NCI-H187 treated with DMSO at 0.1 percent for 48 hours (cell line): ENCODE measurements at places on chromosomes 16 and 17.
A peak's percentile ranks its signal among the peaks of the same experiment; 100 is the strongest.

DNA sequence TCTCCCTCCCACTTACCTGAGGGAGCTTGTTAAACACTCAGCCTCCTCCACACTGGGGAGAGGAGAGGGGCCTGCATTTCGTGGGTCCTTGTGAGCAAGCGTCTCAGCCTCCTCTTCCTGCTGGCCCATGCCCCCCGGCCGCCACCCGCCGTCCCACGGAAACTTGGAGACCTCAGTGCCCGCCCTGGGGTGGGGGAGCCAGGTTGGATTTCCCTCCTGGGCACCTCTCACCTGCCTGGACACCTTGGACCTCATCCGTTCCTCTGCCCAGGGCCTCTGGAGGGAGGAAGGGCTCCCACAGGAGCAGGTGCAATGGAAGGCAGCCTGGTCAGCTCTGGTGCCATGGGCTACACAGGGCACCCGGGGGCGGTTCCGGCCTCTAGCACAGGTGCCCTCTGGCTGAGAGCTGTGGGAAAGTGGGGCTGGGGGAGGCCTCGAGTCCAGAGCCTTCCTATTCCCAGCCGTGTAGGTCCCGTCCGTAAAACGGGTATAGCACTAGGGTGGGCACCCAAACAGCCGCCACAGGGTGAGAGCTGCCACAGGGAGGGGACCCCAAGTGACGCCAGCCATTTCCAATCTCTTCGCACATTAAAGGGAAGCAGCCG is 11.0 kb downstream of the GSE1 start:
- DNase-seq = no peak

DNA sequence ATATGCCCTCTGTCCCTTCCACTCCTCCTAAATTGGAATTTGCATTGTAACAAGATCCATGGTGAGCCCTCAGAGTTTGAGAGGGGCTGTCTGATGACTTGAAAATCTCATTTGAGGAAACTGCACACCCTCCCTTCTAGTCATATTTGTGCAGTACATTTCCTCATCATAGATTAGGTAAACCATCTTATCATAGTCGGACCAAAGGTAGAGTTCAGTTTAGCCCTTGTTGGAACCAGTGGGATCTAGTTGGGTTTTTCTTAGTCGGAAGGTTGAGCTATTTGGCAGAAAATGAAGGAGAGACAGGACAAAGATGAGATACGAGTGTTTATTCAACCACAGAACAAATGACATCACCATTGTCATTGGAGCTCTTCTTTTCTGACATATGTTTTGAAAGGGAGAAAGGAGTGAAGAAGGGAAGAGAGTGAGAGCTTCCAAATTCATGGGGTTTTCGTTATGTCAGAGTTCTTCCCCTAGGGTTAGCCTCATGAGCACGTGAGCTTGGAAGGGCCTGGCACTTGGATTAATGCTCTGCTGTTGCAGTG is 15.8 kb upstream of the KRT20 start:
- DNase-seq = no peak

- no peak for DNase-seq
These were observed 1.4 kb downstream of the NT5C start for GRCh38 chr17:75130059-75130631.

- peak; percentile 72 for DNase-seq
These were observed 12.1 kb upstream of the NLK start for GRCh38 chr17:28030386-28030785.

DNA sequence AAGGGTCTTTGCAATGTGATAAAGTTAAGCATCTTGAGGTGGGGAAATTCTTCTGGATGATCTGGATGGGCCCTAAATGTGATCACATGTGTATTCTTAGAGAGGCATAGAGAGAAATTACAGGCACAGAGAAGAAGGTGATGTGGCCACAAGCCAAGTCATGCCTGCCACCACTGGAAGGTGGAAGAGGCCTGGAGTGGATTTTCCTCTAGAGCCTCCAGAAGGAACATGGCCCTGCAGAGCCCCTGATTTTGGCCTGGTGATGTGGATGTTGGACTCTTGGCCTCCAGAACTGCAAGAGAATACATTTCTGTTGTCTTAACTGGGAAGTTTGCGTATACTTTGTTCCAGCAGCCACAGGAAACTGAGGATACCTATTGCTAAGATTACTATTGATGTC is 156.9 kb upstream of the CACNG5 start:
- DNase-seq = no peak

- DNase-seq = no peak
These were observed 3.5 kb upstream of the C17orf107 start for GRCh38 chr17:4895657-4896331.

GRCh38 chr17:15109608-15110007 is 155.5 kb downstream of the PMP22 start:
- DNase-seq = no peak

- DNase-seq = no peak
These were observed 78.6 kb upstream of the ZNF469 start for GRCh38 chr16:88303890-88304819.

GRCh38 chr16:3161235-3162018 is 26.6 kb upstream of the OR1F1 start:
- DNase-seq = no peak

- DNase-seq = no peak
These were observed 91.3 kb downstream of the SNX29 start for GRCh38 chr16:12067714-12068401.

- DNase-seq = no peak
These were observed 29.6 kb upstream of the ASGR2 start for GRCh38 chr17:7144213-7144612.

GRCh38 chr17:60678118-60678444 is 430 bp downstream of the BCAS3 start:
- DNase-seq = no peak

GRCh38 chr17:47816947-47817346 is 4.6 kb downstream of the OSBPL7 start:
- no peak for DNase-seq

DNA sequence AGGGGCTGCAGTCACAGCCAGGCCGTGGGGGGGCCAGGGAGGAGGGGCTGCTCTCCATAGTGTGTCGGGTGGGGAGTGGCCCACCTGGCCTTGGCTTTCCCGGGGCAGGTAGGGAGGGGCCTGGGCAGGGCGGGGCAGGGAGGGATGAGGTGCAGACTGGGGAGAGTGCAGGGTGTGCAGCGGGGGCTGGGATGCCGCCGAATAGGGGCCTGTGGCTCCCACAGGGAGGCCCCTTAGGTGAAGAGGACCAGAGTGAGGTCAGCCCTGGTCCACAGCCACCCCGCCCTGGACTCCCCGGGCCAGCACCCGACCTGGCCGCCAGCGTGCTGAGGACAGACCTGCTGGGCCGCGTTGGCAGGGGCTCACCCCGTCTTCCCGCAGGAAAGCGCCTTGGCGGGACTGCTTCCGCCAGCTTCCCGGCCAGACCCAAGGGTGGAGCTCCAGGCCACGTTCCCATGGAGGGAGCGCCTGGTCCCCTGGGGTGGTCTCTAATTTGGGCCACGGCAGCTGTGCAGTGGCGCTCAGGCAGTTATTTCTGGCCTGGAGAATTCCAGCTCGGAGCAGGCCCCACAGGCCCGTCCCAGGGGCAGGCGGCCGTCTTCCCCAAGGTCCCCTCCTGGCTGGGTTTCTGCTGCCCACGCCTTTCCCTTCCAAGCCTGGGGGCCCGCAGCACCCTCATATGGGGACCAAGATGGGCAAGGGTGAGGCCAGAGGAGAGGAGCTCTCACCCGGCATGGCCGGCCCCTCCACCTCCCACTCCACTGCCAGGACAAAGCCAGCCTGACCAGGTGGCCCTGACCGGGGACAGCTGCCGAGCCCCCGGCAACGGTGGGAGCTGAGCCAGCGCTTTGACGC is 27.9 kb downstream of the CACNA1H start:
- no peak for DNase-seq

- DNase-seq = no peak
These were observed 1.3 kb downstream of the SLC26A11 start for GRCh38 chr17:80221351-80222105.

- no peak for DNase-seq
These were observed 247.8 kb downstream of the ENGASE start for GRCh38 chr17:79322211-79323123.

DNA sequence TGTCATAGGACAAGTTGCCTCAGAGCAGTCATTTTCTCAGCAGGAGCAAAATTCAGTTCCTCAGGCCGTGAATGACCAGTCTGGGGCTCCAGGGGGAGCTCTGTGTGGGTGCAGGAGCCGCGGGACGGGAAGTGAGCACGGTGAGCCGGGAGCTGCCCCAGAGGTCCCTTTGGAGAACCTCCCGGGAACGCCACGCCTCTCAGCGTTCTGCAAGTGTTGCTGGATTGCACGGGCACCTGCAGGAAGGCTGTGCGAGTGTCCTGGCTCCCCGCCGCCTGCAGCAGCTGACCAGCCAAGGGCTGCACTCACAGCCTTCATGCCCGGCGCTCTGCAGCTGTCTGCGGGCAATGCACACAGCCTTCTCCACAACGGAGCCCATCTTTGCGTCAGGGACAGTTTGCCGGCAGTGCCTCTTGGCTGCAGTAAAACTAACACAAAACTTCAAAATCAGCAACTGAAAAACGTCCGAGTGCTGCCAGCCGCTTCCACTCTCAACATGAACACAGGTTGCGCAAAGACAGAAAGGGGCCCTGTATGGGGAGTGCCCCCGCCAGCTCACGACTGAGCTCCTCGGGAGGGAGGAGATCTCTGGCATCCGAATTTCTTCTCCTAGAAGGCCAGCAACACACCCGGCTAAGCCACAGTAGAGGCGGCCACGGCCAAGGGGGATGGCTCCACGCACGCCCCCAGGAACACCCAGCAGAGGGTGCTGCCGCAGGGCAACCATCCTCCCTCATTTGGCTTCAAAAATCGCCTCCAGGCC is 16.0 kb downstream of the NDUFAF8 start:
- peak; percentile 27 for DNase-seq

- peak; percentile 2 for DNase-seq
These were observed 14.7 kb downstream of the TMC5 start for GRCh38 chr16:19432429-19432828.
